ENCODE measurements at places on chromosomes 6 and 20.

GRCh38 chr20:43653966-43654365 lies 12.9 kb upstream of the MYBL2 start:
- DNase-seq, result no peak

GRCh38 chr20:50127587-50128519 lies 14.9 kb upstream of the UBE2V1 start:
- DNase-seq, result no peak

DNA sequence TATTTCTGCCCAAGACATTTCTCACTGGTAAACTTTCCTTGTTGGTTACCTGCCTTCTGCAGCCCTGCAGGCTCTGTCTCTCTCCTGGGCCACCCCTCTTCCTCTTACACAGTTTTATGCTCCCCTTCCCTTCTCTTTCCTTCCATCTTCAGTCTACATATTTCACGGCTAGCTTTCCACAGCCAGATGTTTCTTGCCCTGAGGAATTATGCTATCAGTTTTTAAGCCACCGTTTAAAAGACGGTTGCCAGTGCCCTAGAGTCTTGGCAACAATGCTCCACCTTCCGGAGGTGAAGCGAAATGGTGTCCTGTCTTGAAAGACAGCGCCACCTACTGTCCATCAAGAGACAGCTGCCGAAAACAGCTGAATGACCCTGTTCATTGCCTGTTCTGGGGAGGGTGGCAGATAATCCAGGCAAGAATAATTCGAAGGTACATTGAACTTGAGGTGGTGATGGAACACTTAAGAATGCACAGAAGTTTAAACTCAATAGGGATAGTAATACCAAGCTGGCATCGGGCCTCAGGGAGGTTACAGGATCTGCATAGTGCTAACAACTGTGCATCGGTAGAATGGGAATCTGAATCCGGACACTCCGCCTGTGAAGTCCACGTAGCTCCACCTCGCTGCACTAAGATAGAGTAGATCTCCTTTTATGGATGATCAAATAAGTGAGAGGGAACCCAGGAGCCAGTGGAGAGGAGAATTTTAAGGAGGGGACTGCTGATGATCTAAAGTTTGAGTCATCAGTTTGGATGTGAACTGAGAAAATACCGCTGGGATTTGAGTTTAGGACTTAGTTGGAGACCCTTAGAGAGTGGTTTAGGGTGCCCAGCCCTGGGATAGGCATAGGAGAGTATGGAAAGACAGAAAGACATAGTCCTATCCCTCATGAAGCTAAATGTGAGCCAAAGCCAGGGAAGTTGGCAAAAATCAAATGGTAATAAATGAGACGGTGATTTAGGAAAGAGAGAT lies 4.8 kb upstream of the TRIM40 start:
- DNase-seq, result peak; percentile 66

GRCh38 chr6:70059039-70059719 lies 192.8 kb downstream of the COL19A1 start:
- no peak for DNase-seq

- DNase-seq, result no peak
Observed at GRCh38 chr20:61810066-61810737, 255.5 kb downstream of the TAF4 start.

DNA sequence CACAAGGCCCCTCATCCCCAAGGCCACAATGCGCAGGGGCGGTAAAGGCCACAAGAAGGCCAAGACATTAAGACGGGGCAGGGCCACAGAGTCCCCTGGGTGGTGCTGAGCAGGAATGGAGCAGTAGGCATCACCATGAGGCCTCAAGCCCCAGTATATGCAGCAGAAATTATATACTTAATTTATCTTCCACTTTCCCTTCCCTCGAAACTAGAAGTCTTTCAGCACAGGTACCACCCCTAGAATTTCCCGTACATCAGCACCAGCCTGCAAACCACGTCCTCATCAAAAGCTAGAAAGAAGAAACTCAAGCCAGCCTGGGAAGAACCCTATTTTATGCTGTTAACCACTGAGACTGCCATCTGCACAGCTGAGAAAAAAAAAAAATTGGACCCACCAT lies 89.4 kb downstream of the PLG start:
- no peak for DNase-seq

- no peak for DNase-seq
Observed at GRCh38 chr6:16102208-16102607, 26.7 kb upstream of the MYLIP start.

DNA sequence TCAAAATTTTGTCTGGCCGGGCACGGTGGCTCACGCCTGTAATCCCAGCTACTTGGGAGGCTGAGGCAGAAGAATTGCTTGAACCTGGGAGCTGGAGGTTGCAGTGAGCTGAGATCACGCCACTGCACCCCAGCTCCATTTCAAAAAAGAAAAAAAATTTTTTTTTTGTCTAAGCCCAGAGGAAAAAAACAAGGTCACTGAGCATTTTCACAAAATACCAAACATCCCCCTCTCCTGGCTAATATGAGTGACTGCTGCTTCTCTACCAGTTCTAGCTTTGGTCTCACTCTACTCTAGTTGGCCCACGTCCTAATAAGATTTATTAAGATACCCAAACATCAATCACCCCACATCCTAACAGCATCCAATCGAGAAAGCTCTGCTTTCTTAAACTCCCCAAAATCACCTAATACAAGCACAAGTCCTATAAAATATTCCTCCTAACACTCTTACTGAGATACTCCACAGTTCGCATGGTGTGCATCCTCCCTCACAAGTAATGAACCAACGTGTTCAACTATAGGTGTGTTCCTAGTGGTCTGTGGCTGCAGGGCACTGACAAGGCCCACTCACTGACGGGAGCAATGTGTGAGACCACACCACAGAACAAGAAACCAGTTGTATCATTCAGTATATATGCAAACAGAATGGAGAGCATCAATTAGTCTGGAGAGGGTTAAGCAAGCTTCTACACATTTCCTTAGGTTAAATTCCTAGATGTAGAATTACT lies 64.2 kb downstream of the FKBP5 start:
- no peak for DNase-seq

DNA sequence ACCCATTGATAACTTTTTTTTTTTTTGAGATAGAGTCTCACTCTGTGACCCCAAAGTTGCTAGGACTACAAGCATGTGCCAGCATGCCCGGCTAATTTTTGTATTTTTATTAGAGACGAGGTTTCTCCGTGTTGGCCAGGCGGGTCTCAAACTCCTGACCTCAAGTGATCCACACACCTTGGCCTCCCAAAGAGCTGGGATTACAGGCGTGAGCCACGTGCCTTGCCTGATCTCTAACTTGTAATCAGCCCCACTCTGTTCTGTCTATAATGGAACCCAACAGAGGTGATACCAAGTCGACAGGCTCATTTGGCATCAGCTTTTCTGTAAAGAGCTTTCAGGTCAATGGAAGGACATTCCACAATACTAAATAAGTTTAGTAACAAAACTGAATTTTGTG lies 99.4 kb downstream of the HFE start:
- DNase-seq, result no peak

- no peak for DNase-seq
Observed at GRCh38 chr6:34544776-34545471, 11.2 kb downstream of the SPDEF start.

DNA sequence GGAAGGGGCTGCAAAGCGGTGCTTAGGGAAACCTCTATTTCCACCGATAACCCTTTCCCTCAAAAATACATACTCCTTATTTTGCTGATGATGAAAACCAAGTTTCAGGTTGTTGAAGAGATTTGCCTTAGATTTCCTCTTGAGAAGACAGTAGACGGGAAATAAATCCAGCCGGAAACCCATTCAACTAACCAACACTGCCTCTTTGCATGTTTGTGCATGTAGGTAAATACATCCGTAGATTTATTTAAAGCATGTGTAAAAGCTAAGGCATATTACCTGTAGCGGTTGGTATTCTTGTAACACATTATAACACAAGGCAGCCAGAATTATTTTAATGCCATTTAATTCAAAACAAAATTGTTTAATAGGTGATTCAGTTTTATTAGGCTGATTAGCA lies 136.3 kb upstream of the SLC22A23 start:
- no peak for DNase-seq

DNA sequence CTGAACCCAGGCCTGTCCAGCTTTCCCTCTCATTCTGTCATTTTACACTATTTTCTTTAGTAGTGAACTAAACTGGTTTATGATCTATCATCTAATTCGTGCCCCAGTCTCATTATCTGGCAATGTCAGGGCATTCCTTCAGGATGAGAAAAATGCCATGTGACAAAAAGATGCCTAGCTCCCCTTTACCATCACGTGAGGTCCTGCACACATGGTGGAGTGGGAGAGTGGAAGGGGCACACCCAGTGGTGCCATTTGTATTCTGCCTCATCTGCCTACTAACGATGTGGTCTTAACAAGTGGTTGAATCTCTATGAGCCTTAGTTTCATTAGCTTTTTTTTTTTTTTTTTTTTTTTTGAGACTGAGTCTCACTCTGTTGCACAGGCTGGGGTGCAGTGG lies 41.2 kb downstream of the CDC5L start:
- DNase-seq, result no peak
